ENCODE measurements at places on chromosomes 5 and 9.

GRCh38 chr5:77590347-77590746, 48.2 kb downstream of the OTP start:
- DNase-seq: no peak

GRCh38 chr9:6646293-6646636, 736 bp upstream of the GLDC start:
- DNase-seq: no peak

DNA sequence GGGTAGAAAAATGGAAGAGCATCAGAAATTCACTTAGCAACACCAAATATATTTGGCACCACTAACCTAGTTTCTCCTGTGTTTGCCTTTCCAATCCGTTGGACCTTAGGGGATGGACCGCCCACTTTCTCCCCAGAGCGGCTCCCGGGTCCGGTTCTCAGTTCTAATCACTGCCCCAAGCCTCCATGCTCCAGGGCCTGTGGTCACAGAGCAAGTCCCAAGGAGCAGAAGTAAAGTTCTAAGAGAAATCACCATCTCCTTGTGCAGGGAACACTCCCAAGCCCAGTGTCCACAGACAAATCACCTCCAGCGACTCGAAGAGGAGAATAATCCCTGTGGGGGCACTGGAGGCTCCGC, 728 bp upstream of the SLC1A1 start:
- no peak for DNase-seq

- DNase-seq: no peak
These were observed 97.1 kb downstream of the UNC13B start for GRCh38 chr9:35258660-35259474.

- DNase-seq: no peak
These were observed 19.1 kb upstream of the SLC31A2 start for GRCh38 chr9:113131689-113132151.

DNA sequence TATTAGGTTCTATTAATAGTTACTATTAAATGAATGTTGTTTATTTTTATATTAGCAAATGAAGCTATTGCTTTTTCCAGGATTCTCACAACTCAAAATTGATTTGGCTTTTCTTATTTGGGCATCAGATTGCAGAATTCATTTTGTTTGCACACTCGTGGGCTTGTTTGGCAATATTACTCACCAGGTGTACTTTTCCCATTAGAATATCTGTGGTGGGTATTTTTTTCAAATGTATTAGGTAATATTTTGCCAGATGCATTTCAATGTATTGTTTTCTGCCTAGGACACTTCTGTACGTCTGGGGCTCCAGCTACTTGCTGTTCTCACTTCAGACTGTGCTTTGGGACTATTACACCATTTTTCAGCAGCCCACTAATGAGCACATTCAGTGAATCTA, 108.0 kb upstream of the GHR start:
- no peak for DNase-seq

DNA sequence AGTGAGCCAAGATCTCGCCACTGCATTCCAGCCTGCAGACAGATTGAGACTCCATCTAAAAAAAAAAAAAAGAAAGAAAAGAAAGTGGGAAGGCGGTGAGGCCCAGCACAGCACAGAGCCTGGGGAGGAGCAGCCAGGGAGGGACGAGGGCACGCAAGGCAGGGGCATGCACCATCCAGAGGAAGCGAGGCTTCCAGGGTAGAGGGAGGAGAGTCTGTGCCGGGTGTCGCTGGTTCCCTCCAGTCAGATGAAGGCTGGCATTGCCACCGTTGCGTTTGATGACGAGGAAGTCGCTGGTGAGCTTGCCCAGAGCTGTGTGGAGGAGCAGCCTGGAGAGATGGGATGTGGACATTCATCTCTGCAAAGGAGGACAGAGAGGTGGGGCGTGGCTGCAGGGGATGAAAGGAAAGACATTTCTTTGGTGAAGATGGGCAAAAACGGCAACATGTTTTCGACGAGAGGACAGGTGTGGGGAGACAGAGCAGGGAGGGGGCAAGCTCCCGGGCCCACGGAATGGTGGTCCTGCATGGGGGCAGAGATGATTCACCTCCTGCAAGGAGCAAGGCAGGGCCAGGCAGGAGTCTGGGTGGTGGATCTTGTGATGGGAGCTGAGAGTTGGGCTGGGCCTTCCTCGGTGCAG, 18.6 kb upstream of the OLFM1 start:
- no peak for DNase-seq

GRCh38 chr9:116992865-116993264, 305.8 kb downstream of the TRIM32 start:
- DNase-seq: no peak

GRCh38 chr9:35705372-35705771, 15.6 kb upstream of the TPM2 start:
- no peak for DNase-seq

DNA sequence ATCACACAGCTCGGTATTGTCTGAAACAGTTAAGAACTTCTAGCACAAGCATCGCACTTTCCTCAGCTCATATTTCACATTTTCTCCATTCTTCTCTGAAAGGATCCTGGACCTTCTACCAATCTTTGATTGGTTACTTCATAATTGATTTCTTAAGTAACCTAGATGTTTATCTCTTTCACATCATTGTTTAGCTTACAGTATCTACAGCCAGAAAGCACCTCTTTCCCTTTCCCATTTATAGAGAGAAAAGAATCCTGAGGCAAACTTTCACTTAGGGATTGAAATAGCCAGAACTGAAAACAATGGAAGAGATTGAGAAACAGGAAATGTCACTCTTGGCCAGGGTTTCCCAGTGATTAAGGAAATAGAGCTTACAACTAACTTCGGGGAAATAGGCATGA, 2.5 kb downstream of the IL33 start:
- DNase-seq: no peak

DNA sequence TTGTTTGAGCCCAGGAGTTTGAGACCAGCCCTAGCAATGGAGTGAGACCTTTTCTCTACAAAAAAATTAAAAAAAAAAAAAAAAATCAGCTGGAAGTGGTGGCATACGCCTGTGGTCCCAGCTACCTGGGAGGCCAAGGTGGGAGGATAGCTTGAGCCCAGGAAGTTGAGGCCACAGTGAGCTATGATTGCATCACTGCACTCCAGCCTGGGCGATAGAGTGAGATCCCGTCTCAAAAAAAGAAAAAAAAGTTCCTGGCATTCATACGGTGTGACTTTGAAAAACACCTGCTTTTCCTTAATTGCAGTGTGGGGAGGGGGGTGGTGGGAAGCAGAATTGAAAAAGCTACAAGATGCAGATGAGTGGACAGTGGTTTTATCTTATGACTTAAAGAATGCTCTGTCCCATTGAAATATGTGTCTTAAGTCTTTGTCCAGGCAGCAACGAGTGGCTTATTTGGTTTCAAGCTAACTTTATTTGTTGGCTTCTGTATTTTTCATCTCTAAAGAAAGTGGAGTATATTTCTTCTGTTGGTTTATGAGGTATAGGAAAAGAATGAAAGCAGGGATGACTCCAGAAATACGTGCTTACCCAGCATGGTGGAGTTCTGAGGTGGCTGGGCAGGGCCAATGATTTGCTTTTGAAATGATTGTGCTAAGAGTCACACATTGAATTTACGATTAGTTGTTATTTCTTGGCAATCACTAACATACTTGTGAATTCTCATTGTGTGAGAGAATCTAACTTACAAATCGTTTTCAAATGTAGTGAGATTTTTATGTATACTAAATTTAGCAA, 27.8 kb downstream of the ROPN1L start:
- DNase-seq: no peak

- no peak for DNase-seq
These were observed 14.8 kb upstream of the SMARCA2 start for GRCh38 chr9:2000314-2000713.

- DNase-seq: no peak
These were observed 80.0 kb downstream of the SUSD1 start for GRCh38 chr9:112094948-112095681.

DNA sequence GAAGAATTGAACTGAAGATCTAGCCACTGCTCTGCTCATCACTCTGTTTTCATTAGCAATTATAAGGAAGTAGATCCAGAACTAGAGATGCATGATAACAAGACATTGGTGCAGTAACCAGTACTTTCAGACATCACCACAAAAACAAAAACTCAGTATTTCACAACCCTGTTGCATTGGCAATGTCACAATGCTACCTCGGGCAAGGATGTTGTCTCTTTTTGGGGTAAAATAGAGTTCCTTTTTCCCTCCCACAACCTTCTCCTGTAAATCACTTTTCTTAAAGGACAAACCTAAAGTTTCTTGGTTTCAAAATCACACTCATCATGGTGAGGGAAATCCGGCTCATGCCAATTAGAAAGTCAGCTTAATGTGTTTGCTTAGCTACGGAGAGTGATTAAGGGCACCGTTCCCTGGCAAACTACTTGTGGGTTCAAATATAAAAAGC, 420.1 kb upstream of the MEF2C start:
- DNase-seq: no peak

- peak; percentile 88 for DNase-seq
These were observed at the start of gene PCSK1 for GRCh38 chr5:96433066-96433447. TSS of gene PCSK1 (minus strand) at chr5:96433248. CDS start at chr5:96433042, 206 bp downstream.

DNA sequence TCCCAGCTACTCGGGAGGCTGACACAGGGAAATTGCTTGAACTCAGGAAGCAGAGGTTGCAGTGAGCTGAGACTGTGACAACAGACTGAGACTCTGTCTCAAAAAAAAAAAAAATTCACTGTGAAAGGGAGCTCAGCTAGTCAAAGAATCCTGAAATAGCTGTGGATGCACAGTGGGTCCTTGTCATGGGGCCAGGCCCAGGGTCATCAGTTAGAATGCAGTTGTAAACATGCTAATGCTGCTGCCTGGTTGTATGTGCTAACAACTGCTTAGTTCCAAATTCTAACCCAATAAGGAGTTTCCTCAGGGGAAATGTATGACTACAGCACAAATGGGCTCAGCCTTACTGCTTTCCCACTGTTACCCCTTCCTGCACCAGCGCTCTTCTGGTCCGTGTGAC, 84.0 kb downstream of the PALM2AKAP2 start:
- no peak for DNase-seq

- DNase-seq: no peak
These were observed 25.9 kb upstream of the TXN start for GRCh38 chr9:110282018-110282738.

DNA sequence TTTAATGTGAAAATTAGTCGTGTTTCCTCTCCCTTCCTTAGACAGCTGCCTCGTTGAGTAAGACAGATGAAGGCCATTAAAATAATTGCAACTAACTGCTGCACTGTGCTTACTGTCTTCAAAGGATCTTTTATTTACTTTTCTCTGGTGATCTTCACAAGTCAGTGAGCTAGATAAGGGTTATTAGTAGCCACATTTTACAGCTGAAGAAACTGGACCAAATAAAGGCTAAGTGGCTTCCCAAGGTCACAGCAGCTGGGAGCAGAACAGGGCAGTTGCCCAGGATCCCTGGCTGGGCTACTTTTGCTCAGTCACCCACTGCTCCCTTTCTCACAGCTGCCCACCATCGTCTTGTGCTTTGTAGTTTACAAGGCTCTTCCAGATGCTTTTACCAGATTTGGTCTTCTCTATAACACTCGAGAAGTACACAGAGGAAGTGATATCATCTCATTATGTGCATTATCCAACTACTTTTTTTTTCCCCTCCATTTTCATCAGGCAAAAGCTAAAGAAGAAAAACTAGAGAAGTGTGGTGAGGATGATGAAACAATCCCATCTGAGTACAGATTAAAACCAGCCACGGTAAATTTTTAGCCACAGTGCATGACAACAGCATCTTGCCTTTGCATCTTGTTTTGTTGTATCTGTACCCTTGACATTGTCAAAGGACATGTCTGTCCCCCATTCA, 61.8 kb downstream of the ERAP1 start:
- no peak for DNase-seq

GRCh38 chr9:84146893-84147710, 166.5 kb downstream of the RMI1 start:
- DNase-seq: peak; percentile 94

- DNase-seq: no peak
These were observed 181.4 kb upstream of the TRPM3 start for GRCh38 chr9:71302776-71303175.
